Substantia nigra (tissue), 51 donors: ENCODE measurements at places on chromosomes 4 and X.
A peak's percentile ranks its signal among the peaks of the same experiment; 100 is the strongest.

- no peak for DNase-seq
Observed at GRCh38 chr4:93178279-93178678, 650.3 kb upstream of the ATOH1 start.

DNA sequence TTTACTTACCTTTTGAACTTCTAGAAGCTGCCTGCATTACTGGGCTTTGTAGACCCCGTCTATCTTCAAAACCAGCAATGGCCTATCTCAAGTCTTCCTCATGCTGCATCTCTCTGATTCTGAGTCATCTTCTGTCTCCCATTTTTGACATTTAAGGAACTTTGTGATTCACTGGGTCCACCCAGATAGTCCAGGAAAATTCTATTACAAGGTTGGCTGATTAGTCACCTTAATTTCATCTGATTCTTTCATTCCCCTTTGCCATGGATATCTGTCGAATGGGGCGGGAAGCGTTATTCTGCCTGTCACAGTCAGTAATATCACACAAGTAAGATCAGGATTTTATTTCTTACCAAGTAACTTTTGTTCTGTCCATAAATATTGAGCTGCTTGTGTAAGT lies 618.0 kb downstream of the CCSER1 start:
- DNase-seq, result no peak

DNA sequence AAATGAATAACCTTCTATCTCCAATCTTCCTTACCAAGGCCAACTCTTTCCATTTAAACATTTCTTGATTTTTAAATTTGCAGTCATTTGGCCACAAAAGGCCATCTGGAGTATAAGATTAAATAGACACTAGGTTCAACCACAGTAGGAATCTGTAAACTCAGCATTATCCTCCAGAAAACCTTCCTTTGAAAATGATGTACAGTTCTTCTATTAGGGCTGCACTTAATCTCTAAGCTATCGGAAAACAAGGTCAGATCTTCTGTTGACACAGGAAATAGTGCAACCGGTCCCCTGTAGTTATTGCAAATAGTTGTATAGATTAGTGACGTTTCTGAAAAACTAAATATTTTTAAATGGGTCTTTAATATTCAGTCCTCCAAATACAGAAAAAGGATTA lies 359.0 kb upstream of the ATOH1 start:
- DNase-seq, result no peak

DNA sequence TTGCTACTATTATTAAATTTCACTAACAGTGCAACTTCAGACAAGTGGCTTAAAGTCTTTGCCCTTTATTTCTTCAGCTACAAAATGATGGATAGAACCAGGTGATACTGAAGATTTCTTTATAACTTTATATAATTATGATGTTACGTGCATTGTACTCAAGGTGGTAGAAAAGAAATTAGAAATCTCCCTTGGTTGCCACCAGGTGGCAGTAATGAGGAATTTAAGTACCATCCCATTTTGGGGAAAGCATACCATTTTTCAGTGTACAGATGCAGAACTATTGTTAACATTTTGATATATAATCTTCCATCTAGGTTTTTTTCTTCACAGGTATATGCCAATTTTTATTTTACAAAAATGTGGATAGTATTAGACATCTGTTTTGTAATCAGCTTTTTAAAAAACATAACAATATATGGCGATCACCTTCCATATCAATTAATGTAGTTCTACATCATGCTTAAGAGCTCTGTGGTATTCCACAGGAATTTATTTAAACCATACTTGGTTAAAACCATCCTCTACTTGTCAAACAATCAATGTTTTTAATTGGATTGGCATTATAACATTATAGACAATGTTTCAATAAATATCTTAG lies 37.7 kb upstream of the RAB33B start:
- DNase-seq, result no peak

DNA sequence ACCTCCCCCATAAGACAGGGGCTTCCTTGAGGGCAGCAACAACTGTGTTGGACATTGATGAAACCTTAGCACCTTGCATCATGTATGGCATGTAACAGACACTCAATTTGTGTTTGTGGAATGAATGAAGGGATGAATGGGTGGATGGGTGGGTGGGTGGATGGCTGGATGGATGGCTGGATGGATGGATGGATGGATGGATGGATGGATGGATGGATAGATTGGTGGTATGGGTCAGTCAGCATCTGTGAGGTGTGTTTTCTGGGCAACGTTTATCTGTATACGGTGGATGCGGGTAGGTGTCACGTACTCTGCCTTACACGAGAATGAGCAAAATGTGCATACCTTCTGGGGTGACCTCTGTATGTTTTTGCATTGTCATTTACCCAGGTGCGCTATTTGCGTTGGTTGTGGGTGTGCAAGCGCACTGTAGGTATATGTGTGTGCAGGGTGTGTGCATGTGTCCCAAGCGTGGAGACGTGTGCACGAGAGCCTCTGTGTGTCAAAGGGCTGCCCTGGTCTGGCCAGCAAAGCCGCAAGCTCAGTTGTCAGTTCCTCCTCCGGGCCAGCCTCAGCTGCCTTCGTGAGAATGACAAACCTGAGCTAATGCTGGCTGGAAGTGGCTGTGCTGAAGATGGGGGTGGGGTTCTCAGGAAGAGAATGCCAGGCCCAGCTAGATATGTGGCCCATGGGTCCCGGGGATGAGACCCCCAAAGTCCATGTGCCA lies 26.5 kb downstream of the ELF4 start:
- DNase-seq, result no peak

- DNase-seq, result no peak
Observed at GRCh38 chr4:25163196-25163595, 2.9 kb upstream of the SEPSECS start.

DNA sequence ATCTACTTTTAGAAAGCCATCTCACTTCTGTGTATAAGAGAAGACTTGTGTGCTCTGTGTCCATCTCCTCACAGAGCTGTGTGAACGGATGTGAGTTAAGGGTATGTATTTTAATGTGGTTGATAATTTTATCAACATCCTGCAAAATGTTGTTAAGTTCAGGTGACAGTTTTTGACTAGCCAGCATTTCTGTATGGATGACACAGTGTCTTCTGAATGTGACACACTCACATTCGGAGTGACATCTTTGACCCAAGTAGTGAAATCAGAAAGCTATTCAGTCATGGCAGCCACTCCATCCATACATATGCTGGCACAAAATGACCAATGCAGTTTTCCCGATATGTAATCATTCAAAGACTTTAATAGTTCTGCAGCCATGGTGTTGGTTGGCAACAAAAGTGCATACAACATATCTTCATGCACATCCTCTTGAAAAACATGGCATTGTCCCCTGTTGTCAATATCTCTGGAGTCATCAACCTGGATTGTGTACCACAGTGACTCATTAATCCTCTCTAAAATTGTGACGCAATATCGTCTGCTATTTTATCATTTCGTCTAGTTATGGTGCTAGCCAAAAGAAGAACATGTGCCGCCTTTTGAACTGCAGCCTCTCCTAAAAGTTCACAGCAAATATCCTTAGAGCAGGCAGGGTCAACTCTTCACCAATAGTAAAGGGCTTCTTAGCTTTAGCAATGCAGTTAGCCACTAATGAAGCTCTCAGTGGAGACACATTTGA lies 6.8 kb upstream of the FGF2 start:
- no peak for DNase-seq

- DNase-seq, result no peak
Observed at GRCh38 chr4:126799971-126800574, 832.7 kb upstream of the INTU start.

DNA sequence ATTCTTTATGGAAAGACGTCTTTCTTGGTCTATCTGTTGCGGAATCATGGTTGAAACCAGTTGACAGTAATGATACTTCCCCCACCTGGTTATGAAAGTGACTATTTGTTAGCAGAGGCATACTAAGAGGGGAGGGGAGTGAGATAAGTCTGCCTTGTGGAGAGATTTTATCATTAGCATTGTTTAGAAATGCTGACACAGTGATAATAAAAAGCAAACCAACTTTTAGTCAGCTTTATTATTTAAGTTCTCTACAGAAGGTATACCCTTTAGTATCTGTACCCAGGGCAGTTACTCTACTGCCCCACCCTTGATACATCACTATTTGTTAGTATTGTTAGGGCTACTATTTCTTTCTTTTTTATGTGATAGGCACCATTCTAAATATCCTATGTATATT lies 26.9 kb upstream of the IL1RAPL2 start:
- DNase-seq, result no peak

DNA sequence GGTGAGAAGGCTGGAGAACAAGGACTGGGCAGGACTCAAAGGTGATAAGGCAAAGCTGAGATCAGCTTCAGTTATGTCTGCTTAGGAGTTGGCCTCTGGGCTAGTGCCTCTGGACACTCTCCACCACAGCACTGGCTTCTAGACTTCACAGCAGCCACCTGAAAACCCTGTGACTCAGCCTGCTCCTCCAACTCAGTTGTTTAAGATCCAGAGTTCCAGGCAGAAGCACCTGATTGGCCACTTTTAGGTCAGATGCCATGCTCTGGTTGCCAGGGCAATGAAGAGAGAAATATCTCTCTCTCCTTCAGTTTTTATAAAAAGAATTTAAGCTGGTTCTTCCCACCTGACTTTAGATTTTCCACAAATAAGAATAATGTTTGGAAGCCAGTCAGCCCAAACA lies 47.9 kb upstream of the BLTP1 start:
- no peak for DNase-seq

GRCh38 chrX:129719268-129719667 lies 19.5 kb upstream of the XPNPEP2 start:
- DNase-seq, result no peak

- no peak for DNase-seq
Observed at GRCh38 chr4:18442957-18443356, 421.4 kb upstream of the LCORL start.

- no peak for DNase-seq
Observed at GRCh38 chr4:2786794-2787229, 6.1 kb upstream of the SH3BP2 start.

DNA sequence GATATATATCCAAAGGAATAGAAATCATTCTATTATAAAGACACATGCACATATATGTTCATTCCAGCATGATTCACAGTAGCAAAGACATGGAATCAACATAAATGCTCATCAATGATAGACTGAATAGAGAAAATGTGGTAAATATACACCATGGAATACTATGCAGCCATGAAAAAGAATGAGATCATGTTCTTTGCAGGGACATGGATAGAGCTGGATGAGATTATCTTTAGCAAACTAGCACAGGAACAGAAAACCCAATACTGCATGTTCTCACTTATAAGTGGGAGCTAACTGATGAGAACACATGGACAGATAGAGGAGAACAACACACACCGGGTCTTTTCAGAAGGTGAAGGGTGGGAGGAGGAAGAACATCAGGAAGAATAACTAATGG lies 1318.6 kb downstream of the PCDH19 start:
- DNase-seq, result no peak

GRCh38 chrX:6203462-6204215 lies 25.0 kb downstream of the NLGN4X start:
- no peak for DNase-seq

DNA sequence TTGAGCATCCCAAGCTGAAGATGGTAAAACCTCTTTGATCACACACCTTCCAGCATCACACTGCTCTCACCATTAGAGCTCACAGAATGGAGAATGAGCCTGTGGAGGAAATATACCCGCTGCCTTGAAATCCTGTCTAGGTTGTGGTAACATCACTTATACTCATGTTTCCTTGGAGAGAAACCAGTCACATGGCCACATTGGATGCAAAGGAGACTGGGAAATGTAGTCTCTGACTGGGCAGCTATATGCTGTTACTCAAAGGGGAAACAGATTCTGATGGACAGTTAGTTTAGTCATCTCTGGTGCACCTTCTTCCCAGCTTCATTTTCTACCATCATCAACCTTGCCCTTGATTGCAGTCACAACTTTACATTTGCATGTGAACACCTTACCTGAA lies 286.3 kb downstream of the ANKRD50 start:
- DNase-seq, result no peak

GRCh38 chr4:162977788-162978187 lies 188.9 kb downstream of the NAF1 start:
- no peak for DNase-seq

- DNase-seq, result no peak
Observed at GRCh38 chrX:137290011-137290410, 256.2 kb upstream of the GPR101 start.

- no peak for DNase-seq
Observed at GRCh38 chrX:141759238-141759637, 60.7 kb upstream of the SPANXD start.

- peak; percentile 0 for DNase-seq
Observed at GRCh38 chrX:106220177-106220576, 52.1 kb downstream of the PWWP3B start.

DNA sequence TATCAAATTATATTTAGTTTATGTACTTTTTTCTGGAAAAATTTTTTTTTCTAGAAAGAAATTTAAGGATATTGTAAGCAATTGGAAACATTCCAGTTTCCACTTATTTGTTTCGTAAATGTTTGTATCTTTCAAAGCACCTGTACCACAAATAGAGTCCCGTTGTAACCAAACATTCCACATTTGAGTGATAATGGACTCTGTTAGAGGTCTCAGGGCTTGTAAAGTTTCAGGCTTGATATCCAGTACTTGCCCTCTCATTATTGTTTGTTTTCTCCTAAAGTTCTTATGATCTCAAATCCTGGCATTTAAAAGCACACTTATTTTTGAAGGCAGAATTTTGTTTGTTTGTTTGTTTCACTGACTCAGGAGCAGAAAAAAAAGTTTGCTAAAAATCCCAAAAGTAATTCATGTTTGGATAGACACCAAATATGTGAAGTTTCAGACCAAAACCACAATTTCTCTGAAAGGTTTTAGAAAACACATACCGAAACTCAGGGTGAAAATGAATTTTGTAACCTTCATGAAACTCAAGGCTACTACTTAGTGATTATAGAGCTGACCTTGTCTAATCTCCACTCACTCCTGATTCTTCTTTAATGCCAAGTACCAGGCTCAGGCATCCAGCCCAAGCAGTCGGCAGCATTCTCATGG lies 5.7 kb upstream of the TMEM192 start:
- DNase-seq, result no peak

- DNase-seq, result no peak
Observed at GRCh38 chr4:14529653-14530052, 472.6 kb upstream of the CPEB2 start.

GRCh38 chr4:162274354-162274753 lies 110.6 kb upstream of the FSTL5 start:
- no peak for DNase-seq
